A549 (cell line): ENCODE measurements at places on chromosomes 7 and 10.

DNA sequence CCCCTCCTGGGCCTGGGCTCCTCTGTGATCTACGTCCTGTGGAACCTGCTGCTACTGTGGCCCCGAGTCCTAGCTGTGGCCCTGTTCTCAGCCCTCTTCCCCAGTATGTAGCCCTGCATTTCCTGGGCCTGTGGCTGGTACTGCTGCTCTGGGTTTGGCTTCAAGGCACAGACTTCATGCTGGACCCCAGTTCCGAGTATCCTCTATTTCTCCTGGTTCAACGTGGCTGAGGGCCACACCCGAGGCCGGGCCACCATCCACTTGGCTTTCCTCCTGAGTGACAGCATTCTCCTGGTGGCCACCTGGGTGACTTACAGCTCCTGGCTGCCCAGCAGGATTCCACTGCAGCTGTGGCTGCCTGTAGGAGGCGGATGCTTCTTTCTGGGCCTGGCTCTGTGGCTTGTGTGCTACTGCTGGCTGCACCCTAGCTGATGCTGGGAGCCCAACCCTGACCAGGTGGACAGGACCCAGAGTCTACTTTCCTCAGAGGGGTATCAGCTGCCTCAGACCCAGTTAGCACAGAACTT lies 37.8 kb upstream of the MMD2 start:
- DNase-seq = no peak

GRCh38 chr10:66337211-66337610 lies 588.6 kb upstream of the LRRTM3 start:
- no peak for DNase-seq

GRCh38 chr10:113704637-113705343 lies 25.1 kb downstream of the CASP7 start:
- DNase-seq = peak; percentile 20

- DNase-seq = no peak
Measured at GRCh38 chr10:95404864-95405263, 114.1 kb upstream of the PDLIM1 start.

DNA sequence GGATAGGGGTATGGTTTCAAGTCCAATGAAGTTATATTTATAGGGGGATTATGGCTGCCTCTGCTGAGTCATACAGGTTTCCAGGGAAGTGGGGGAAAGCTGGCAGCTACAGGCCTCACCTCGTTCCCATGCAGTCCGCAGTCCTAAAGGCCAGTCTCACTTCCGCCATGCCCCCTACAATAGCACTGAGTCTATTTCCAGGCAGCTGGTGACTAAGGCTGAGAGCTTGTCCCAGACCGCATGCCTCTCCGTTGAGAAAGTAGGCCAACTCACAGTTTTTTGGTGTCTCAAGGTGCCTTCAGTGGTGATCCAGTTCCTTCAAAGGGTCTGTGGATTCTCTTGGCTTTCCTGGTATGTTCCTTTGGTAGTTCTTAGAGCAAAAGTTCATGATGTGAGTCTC lies 203.9 kb upstream of the GLI3 start:
- DNase-seq = no peak

DNA sequence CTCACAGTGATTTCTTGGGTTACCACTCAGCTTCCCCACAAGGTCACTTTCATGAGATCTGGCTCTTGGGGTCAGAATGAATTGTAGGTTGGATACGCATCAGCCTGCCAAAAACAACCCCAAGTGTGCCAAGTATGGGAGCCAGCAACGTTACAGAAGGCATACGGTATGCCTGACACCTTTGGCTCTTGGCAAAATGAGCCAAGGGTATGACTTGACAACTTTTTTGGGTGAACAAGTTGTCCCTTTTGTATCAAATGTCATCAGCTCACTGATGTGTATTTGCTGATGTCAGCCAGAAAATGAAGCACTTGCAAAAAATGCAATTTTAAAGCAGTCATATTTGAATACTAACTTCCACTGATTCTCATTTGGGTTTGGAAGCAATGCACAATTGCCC lies 168.4 kb downstream of the CACNB2 start:
- DNase-seq = no peak

DNA sequence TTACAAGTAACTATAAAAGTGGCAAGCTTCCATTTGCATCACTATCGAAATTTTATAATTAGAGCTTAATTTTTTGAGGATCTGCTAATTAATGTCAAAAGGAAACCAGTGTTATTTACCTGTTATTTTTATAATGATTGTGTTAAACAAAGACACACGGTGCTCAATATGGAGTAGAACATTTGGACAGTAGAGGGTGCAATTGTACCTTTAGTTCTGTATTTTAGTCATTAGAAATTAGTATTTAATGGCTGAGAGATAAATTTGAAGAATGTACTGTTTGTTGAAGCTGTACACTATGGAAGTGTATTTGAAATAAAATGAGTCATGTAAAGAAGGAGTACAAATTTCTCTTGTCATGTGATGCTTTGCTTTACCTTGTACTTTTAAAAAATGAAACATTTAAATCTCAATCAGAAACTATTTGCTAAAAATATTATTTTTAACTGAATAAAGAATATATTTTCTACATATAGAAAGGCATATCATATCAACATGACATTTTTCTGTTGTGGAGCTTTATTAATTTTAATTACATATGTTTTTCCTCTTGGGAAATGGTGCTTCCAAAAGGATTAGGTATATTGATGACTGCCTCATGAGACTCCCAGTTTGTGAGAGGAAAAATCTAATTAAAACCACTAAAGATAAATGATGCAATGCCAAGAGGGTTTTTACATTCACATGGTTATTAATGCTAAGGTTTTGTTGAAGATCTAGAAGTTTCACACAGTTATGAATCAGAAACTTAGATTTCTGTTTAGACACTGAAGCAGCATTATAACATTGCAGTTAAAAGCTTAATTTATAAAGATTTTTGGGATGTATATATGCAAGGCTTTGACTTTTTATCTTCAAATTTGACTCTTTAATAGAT lies 10.4 kb upstream of the PRKG1 start:
- DNase-seq = no peak

DNA sequence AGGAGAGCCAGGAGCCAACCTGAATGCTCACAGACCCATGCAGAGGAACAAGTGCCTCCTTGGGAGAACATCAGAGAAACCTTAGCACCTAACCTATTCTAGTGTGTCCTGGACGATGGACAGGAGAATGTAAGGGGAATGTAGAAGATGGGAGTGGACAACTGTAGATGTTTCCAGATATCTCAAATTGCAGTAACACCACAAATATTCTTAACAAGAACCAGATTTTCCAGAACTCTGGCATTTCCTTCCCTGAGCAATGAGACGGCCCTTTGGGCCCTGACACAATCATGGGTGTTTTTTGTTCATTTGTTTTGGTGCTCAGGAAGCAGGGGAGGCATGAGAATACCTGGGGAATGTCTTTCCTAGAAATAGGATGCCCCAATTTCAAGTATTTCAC lies 196.1 kb upstream of the PRSS1 start:
- no peak for DNase-seq

DNA sequence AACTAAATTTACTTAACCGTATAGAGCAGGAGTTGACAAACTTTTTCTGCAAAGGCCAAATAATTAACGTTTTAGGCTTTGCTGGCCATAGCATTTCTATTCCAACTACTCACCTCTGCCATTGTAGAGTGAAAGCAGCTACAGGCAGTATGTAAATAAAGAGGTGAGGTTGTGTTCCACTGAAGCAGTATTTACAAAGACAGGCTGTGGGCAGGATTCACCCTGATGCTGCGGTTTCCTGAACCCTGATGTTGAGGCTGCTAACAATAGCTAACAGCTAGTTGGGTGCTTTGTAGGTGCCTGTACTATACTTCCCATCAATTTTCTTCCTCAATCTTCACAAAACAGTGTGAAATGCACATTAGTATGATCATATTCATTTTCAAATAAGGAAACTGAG lies 47.0 kb upstream of the LAMB1 start:
- DNase-seq = no peak

DNA sequence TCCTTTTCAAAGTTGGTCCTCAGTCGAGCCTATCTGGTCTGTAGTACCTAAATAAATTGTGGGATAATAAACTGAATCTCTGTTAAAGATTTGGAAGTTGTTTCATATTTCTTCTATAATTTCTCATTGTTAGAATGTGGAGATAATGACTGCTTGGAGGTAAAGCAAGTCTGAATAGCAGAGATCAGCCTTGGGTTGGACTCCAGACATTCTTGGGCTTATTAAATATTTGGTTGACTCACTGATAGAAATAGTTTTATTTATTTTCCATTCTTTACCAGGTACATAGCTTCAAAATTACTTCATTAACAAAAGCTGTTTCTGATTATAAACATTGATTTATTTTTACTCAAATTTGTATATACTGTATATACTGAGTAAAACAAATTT lies 34.3 kb downstream of the TPST1 start:
- DNase-seq = no peak

DNA sequence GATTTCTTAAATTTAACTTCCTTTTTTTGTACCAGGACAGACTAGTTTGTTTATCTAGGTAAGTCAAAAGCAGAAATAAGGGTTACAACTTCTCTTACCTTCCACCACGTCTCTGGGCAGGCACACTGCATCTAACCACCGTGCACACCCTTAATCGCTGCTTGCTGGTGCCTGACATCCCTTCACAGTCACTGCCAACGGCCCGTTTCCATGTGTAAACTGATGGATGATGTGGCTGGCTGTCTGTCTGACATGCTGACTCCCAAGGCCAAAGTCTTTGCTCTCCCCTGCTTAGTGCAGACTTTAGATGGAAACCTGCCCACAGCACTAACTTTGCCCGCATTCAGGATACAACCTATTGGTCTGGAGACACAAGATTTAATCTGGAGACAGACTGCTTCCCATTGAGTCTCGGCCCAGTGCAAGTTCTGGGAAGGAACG lies 1.1 kb downstream of the TMEM273 start:
- DNase-seq = no peak

DNA sequence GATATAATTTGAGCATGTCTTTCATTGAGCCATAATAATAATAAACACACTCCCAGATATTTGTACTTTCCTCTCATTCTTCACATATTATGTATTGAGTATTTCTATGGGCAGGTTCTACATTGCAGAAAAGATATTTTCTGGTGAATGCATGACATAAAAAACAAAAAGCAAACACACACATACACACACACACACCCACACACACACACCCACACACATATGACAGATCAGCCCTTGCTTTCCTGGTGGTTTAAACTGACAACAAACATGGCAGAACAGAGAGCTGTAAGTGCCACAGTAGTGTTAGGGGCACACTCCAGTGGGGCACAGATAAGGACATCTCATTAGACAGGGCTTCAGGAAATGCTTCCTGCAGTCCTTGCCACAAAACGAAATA lies 123.3 kb upstream of the LSM8 start:
- DNase-seq = no peak
